Esophagus muscularis mucosa (tissue), 4 donors: ENCODE measurements at places on chromosomes 11 and 22. TPM values are rescaled to one million over a fixed set of nuclear protein-coding genes. Genes with fewer than 3 reads are reported as not detected.
A peak's percentile ranks its signal among the peaks of the same experiment; 100 is the strongest.

GRCh38 chr11:75891947-75892739, 77.1 kb downstream of the UVRAG start:
- H3K27ac ChIP-seq = no peak overlapping the region
- no peak overlapping the region for H3K4me3 ChIP-seq
- H3K36me3 ChIP-seq = peaks cover 4% of the 10 kb centered on the region
- H3K4me1 ChIP-seq = no peaks in the 10 kb centered on the region
- DNase-seq = no peak

DNA sequence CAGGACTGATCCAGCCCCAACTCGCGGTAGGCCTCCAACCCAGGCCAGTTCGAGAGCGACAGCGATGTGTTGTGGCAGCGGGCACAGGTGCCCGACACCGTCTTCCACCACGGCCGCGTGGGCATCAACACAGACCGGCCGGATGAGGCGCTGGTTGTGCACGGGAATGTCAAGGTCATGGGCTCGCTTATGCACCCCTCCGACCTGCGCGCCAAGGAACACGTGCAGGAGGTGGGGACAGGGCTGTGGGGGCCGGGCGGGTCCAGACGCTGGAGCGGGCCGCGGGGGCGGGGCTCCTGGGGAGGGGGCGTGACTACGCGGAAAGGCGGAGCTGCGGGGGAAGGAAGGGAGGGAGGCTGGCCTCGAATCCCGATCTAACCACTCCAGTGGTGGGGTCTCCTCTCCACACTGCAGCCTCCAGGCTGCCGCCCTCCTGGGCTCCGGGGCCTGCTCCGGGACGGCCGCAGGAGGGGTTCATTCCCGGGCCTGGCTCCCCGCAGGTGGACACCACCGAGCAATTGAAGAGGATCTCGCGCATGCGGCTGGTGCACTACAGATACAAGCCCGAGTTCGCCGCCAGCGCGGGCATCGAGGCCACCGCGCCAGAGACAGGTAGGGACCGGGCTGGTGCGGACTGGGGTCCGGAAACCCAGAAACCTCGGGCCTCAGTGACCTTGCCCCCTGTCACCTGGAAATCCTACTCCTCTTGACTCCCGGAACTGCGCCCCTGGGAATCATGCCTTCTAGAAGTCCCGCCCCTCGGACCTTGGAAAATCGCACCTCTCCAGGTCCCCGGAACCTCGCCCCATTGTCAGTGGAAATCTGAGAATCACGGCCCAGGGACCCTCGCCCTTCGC, 14.9 kb downstream of the TMEM258 start:
- peak overlapping the region; percentile 39 for H3K4me3 ChIP-seq
- DNase-seq = no peak
- H3K27ac ChIP-seq = no peak overlapping the region
- H3K36me3 ChIP-seq = no peaks in the 10 kb centered on the region

- H3K4me1 ChIP-seq = peaks cover 71% of the 10 kb centered on the region
- no peaks in the 10 kb centered on the region for H3K27me3 ChIP-seq
- peaks cover 20% of the 10 kb centered on the region for H3K36me3 ChIP-seq
- DNase-seq = no peak
- peak overlapping the region; percentile 62 for H3K4me3 ChIP-seq
Measured at GRCh38 chr11:57426439-57426928, 437 bp downstream of the SLC43A3 start.

The OR8U1 gene
- not detected for total RNA-seq

DNA sequence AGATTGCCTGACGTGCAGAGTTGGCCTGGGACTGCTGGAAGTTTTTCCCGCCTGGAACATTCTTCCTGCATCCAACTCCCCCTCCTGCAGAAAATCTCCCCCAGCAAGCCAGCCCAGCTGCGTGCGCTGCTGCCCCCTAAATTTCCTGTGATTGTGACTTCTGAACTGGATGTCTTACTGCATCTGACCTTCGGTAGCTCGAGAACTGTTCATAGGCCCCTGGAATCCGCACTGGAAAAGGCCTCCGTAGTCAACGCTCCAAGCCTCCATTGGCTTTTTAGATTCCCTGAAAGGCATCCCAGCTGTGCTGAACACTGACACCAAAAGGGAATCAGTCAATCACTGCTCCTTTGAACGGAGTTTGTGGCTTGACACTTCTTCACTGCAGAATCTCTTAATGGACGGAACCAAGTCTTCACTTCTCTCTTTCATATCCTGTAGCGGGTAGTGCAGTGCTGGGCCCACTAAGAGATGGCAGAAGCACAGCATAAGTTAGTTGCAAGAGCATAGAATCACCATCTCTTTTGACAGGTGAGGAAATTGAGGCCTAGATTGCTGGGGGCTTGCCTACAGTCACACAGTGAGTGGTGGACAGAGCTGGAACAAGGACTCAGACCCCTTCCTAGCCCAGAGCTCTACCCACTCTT, 14.2 kb upstream of the RASD2 start:
- H3K4me3 ChIP-seq = no peak overlapping the region
- DNase-seq = no peak
- H3K27me3 ChIP-seq = no peaks in the 10 kb centered on the region
- peaks cover 30% of the 10 kb centered on the region for H3K4me1 ChIP-seq
- no peaks in the 10 kb centered on the region for H3K36me3 ChIP-seq
